ENCODE measurements at places on chromosomes 5 and 9.

DNA sequence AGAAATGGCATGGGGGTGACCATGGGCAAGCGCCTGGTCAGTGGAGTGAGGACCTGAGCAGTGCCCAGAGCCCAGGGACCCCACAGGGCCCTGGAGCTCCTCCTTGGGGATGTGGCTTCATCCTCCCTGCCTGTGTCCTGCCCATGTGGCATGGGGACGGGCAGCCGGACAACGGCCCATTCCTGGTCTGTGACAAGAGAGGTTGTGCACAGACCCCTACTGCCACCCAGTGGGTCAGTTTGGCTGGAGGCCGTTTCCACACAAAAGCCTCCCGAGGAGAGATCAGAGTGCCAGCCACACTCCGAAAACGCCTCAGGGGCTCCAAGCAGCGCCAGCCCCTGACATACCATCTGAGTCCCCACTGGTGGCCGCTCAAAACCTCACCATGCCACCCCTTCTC lies 19.8 kb downstream of the SLC6A18 start:
- no peak for DNase-seq

- DNase-seq = no peak
Measured at GRCh38 chr9:82721593-82721992, 341.3 kb downstream of the RASEF start.

GRCh38 chr5:146048994-146049703 lies 56.2 kb downstream of the PLAC8L1 start:
- DNase-seq = no peak

DNA sequence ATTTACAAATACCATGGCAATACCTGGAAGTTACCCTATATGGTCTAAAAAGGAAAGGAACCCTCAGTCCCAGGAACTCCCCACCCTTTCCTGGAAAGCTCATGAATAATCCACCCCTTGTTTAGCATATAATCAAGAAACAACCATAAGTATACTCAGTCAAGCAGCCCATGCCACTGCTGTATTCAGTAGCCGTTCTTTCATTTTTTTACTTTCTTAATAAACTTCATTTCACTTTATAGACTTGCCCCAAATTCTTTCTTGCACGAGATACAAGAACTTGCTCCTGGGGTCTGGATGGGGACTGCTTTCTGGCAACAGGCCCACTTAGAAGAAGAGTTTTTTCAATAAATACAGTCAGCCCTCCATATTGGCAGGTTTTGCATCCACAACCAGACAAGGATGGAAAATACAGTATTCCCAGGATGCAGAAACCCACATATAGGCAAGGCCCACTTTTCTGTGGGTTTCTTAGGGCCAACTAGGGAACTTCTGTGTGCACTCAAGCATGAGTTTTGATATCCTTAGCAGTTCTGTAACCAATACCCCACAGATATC lies 2.8 kb upstream of the TBCA start:
- no peak for DNase-seq

- no peak for DNase-seq
Measured at GRCh38 chr5:135328128-135328687, 70.8 kb downstream of the MACROH2A1 start.

DNA sequence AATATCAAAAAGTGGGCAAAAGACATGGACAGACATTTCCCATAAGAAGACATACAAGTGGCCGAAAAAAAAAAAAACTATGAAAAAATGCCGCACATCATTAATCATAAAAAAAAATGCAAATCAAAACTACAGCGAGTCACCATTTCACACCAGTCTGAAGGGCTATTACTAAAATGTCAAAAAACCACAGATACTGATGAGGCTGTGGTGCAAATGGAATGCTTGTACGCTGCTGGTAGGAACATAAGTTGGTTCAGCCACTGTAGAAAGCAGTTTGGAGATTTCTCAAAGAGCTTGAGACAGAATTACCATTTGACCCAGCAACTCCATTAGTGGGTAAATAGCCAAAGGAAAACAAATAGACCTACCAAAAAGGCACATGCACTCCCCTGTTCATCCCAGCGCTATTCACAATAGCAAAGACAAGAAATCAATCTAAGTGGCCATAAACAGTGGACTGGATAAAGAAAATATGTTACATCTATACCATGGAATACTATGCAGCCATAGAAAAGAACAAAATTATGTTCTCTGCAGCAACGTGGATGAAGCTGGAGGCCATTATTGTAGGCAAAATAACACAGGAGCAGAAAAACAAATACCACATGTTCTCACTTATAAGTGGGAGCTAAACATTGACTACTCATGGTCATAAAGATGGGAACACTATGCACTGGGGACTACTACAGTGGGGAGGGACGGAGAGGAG lies 110.6 kb upstream of the BOD1 start:
- DNase-seq = no peak

DNA sequence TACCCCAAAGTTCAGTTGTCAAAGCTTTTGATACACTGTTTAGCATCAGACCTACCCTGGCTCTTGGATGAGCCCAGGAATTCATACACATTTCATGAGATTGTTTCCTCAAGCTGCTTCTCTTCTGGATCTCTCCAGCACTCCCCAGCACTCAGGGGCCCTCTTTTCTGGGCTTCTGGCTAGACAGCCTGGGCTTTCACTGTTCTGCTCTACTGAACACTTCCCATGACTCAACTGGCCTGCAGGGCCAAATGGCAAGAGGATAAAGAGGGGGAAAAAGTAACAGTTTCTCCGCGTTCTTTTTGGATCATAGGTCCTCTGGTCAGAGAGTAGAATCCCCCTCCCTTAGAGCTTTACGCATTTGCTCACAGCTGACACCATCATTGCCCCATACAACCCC lies 20.9 kb upstream of the LURAP1L start:
- DNase-seq = no peak

DNA sequence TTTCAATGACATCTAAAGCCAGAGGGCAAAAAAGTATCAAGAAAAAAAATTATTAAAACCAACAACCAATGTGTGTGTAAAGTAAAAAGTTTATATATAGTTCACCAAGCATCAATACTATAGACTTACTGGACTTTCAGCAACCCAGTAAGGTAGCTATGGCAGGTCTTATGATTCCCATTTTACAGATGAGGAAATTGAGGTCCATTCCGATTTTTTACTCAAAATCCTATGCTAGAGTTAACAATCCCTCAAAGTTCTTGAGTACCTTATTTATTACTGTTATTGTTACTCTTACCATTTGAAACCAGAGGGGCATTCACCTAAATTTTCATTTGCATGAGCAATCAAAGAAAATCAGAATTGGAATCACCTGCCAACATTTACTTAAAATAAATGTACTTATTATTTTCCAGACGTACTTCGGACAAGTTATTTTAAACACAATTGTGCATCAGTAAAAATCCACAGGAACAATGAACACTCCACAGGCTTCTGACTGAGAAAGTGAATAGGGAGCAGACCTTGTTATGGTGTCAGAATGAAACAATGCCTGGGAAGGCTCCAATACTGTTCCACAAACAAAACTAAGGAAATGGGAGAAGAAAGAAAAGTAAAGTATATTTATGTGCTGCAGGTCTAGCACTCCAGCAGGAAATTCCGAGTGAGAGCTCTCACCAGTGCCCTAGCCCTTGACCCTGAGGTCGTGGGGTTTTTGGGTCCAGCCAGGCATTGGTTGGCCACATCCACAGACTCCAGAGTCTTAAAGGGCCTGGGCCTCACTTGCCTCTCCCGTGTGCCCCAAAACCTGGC lies 229.9 kb downstream of the PIK3R1 start:
- DNase-seq = no peak

GRCh38 chr9:453832-454231 lies 239.2 kb downstream of the DOCK8 start:
- no peak for DNase-seq

DNA sequence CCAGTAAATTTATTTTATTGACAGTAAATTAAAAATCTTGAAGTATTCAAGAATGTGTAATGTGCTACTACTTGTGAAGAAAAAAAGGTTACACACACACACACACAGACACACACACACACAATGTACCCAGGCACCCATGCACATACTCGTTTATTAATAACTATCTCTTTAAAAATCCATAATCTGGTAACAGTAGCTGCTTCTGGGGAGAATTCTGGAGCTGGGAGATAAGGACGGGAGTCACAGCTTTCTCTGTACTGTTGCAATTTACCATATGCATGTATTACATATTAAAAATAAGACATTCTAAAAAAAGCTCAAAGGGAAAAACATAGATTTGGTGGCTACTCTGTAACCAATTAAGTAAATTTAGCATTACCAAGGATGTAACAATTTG lies 7.9 kb upstream of the C1QTNF2 start:
- no peak for DNase-seq

GRCh38 chr5:124712731-124713305 lies 33.6 kb downstream of the ZNF608 start:
- no peak for DNase-seq

- no peak for DNase-seq
Measured at GRCh38 chr5:36417221-36417620, 115.5 kb upstream of the RANBP3L start.

- no peak for DNase-seq
Measured at GRCh38 chr5:91706785-91707520, 323.8 kb upstream of the ARRDC3 start.

DNA sequence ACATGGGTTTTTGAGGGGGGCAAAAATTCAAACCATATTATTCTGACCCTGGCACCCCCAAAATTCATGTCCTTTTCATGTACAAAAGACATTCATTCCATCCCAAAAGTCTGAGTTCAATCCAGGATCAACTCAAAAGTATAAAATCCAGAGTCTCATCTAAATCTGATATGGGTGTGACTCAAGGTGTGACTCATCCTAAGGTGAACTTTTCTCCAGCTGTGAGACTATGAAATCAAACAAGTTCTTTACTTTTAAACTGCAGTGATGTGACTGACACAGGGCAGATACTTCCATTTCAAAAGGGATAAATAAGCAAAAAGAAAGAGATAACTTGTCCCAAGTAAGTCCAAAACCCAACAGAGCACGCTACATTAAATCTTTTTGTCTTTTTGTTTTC lies 20.6 kb upstream of the CYLC2 start:
- DNase-seq = no peak

- DNase-seq = no peak
Measured at GRCh38 chr5:152607401-152608160, 202.5 kb upstream of the NMUR2 start.

GRCh38 chr9:132192728-132193127 lies 30.9 kb downstream of the NTNG2 start:
- no peak for DNase-seq

DNA sequence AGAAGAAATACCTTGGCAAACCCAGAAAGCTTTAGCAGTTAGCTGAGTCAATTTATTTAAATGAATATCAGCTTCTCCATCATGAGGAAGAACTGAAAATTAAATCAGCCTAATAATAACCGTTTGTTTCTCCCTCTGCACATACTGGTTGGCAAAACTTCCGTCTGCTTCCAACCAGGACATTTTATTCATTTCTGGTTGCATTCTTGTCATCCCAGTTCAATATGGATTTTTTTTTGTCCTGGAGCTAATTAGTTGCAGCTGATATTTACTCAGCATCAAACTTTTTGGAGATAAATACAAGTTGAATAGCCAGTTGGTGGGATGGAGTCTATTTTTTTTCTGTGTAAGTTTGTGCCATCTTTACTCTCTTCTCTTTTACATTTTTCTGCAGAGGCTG lies 126.5 kb upstream of the GDNF start:
- no peak for DNase-seq

DNA sequence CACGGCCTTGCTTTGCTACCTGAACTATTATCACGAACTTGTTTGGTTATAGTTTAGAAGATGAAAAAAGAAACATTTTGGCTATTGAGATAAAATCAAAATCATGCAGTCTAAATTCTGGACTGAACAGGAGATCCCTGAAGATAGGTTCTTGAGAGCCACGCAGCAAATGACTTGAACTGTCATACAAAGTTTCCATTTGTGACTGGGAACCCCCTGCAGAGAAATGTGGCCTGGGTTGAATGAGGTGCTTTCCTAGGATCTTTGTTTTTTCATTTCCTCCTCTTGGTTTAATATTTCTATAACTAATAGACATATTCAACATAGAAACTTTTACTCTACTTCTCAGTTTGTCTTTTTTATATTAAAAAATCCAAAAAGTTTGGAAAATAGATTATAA lies 184.7 kb upstream of the TRPM3 start:
- no peak for DNase-seq

- no peak for DNase-seq
Measured at GRCh38 chr9:96877269-96877668, 23.0 kb upstream of the ZNF782 start.

- DNase-seq = no peak
Measured at GRCh38 chr5:110354311-110354710, 372.2 kb downstream of the TMEM232 start.

DNA sequence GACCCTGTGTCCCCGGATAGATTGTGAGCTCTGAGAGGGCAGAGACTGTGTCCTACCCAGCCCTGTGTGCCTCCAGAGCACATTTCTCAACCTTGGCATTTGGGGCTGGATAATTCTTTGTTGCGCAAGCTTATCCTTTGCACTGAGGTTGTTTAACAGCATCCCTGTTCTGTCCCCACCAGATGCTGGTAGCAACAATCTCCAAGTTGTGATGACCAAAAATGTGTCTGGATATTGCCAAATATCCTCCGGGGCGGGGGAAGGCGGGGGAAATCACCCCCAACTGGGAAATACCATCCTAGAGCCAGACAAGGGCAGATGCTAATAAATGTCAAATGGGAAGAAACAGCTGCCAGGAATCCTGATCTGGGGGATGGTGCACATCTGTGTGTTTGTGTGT lies 24.0 kb upstream of the TNIP1 start:
- DNase-seq = no peak

- no peak for DNase-seq
Measured at GRCh38 chr5:143023411-143024096, 253.4 kb downstream of the ARHGAP26 start.

GRCh38 chr9:3238236-3238635 lies 287.6 kb downstream of the RFX3 start:
- no peak for DNase-seq

DNA sequence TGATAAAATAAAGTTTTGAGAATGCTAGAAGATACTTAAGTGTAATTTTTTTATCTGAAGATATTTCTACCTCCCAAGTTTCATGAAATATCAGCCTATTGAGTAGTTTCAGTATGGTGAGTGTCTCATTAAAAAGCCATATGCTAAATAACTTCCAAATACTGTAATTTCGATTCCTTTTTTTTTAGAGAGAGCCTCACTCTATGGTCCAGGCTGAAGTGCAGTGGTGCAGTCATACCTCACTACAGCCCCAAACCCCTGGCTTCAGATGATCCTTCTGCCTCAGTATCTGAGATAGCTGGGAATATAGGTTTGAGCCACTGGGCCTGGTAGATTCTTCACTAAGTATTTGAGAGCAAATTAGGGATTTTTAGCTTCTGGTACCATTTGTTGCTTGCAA lies 24.5 kb downstream of the CDC42SE2 start:
- no peak for DNase-seq

GRCh38 chr5:158320178-158320674 lies 461.3 kb upstream of the CLINT1 start:
- DNase-seq = no peak

All from stimulated activated CD4-positive, alpha-beta T cell treated with anti-CD3 and anti-CD28 coated beads, Interleukin-1b, Interleukin-23, amount 100 ng/mL, for 1 hour (primary cell).